ENCODE measurements at places on chromosomes 7 and 10.
A peak's percentile ranks its signal among the peaks of the same experiment; 100 is the strongest.

- no peak for DNase-seq
Measured at GRCh38 chr7:113270790-113271189, 152.4 kb upstream of the SMIM30 start.

GRCh38 chr10:106082865-106083264, 1081.6 kb downstream of the SORCS1 start:
- DNase-seq, result no peak

GRCh38 chr10:96843823-96844222, 11.7 kb downstream of the LCOR start:
- DNase-seq, result no peak

GRCh38 chr7:96045919-96046318, 273.6 kb downstream of the DYNC1I1 start:
- no peak for DNase-seq

GRCh38 chr7:5591278-5591874, 167.7 kb upstream of the TNRC18 start:
- no peak for DNase-seq

DNA sequence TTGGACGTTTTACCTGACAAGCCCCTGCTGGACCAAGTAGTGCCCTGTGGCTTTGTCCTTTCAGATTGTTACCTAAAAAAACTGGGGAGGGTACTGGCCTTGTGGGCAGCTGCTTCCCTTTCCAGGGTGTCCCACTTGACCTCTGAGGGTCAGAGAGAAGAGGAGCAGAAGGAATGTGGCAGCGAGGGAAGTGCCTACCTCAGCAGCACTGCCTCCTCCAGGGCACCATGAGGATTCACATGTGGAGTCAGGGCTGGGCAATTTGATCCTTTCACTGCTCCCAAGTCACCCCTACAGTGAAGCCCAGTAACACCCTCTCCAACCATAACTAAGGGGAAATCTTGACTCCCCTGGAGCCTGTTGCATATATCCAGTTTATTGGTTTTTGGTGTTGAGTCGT, 64.6 kb downstream of the ITGB1 start:
- no peak for DNase-seq

GRCh38 chr7:117308891-117309290, 14.0 kb downstream of the WNT2 start:
- no peak for DNase-seq

- no peak for DNase-seq
Measured at GRCh38 chr7:157855016-157855415, 518.2 kb downstream of the DNAJB6 start.

- DNase-seq, result no peak
Measured at GRCh38 chr10:25555865-25556264, 378.2 kb upstream of the MYO3A start.

- no peak for DNase-seq
Measured at GRCh38 chr10:101671453-101671852, 23.5 kb downstream of the FBXW4 start.

GRCh38 chr7:25026156-25026555, 46.2 kb upstream of the OSBPL3 start:
- DNase-seq, result no peak

GRCh38 chr7:738723-739454, 11.8 kb upstream of the PRKAR1B start:
- no peak for DNase-seq

GRCh38 chr7:141416650-141417270, 134.4 kb upstream of the AGK start:
- DNase-seq, result no peak

DNA sequence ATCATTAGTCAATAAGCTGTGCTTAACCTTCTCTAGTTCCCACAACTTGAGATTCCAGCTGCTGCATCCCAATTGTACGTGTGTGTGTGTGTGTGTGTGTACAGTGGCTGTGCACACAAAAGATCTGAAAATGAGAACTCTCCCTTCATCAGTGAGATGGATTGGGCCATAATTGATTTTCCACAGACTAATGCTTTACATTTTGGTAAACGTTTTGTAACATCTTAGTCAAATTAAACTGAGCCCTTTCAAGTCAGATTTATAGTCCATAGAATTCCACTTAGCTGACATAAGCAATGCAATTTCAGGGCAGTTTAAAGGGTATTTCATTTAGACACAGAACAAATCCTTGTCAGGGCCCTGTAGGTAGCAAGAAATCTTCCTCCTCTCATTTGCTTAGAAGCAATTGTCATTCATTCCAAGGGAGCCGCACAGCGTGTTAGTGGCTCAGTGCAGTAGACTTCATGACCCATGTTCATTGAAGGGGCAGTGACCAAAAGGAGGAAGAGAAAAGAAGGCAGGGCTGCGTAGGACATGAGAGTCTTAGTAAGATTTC, 1123.5 kb upstream of the AUTS2 start:
- DNase-seq, result no peak

DNA sequence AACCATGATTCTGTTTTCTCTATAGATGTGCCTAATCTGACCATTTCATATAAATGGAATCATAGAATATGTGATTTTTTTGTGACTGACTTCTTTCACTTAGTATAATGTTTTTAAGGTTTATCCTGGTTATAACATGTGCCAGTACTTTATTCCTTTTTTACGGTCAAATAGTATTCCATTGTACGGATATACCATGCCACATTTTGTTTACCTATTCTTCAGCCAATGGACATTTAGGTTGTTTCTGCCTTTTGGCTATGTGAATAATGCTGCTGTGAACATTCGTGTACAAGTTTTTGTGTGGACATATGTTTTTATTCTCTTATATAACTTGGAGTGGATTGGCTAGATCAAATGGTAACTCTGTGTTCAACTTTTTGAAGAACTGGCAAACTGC, 178.3 kb upstream of the TCF7L2 start:
- DNase-seq, result no peak

DNA sequence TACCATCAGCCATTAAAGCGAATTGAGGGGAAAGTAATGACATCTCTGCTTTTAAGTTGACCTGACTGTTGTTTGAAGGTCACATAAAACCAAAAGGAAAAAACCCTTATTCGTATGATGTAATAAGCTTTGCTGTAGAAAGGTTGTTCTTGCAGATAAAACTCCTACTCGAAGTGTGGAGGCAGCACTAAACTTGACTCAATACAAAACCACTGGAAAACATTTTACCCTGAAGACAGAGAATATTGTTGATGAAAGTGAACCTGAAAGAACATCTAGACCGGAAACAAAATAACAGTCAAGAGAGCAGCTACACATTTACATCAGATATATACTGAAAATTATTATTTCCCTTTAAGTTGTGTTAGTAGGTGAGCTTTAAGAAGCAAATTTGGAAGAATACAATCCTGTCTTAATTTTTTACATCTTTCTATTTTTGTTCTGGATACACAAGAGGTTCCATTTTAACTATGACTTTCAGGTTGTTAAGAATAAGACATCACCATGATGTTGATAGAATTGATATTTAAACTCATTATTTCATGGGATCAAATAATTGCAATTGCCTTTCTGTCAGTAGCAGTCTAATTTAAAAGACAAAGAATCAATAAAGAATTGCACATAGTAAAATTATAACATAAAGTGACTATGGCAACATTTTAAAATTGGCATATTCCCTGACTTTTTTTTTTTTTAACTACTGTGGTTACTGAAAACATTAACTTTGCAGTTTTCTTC, 6.4 kb downstream of the ETV1 start:
- no peak for DNase-seq

GRCh38 chr10:126663328-126663727, 7.2 kb downstream of the C10orf90 start:
- no peak for DNase-seq

- DNase-seq, result peak; percentile 26
Measured at GRCh38 chr10:72079356-72079755, 9.0 kb downstream of the SPOCK2 start.

DNA sequence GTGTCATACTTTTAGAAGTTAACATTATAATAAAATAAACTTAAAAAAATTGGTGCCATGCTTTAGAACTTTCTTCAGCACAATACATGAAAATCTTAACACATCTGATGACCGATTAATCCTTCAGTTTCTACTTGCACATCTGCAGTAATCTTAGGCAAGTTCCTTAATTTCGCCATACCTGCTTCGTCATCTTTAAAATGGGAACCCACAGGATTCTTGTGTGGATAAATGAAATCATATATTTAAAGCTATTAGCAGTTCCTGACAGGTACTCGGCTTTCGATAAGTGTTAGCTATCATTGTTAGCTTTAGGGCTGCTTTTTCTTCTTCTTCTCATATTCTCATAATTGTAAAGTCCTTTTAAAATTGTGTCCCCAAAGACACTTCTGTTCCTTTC, 907 bp upstream of the VPS50 start:
- no peak for DNase-seq

DNA sequence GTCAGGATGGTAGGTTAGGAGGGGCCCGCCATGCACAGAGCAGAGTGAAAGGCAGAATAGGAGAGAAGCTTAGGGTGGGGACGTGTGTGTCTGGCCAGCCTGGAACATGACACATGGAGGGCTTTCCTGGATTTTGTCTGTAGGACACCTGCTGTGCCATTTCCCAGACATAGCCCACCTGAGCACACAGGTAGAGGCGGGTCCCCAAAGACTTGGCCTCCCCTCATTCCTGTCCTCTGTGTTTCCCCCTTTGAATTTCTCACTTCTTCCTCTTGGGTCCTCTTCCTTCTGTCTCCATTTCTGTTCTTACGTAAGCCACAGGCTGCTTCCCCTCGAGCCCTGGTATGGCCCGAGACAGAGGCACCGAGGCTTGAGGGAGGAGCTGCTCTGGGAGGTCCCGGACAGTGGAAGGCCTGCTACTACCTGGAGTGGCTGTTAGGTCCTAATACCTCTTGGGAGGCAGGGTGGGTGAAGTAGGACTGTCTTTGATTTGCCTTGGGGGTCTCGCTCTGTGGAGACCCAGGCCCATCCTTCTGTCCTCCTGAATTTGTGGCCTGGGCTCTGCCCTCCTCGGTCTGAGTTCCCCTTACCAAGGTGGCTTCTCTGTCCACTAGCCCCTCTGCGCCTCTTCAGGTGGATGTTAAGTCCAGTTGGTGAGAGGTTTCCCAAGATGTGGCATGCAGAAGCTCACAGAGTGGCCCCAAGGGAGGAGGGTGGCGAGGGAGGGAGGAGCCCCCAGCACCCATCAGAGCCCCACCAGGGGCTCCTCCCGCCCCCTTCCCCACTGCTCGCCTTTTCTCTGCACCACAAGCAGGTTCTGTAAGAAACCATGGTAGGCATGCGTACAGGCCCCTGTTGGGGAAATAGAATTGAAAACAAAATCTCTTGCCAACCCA, 5.5 kb downstream of the ZNF775 start:
- no peak for DNase-seq

DNA sequence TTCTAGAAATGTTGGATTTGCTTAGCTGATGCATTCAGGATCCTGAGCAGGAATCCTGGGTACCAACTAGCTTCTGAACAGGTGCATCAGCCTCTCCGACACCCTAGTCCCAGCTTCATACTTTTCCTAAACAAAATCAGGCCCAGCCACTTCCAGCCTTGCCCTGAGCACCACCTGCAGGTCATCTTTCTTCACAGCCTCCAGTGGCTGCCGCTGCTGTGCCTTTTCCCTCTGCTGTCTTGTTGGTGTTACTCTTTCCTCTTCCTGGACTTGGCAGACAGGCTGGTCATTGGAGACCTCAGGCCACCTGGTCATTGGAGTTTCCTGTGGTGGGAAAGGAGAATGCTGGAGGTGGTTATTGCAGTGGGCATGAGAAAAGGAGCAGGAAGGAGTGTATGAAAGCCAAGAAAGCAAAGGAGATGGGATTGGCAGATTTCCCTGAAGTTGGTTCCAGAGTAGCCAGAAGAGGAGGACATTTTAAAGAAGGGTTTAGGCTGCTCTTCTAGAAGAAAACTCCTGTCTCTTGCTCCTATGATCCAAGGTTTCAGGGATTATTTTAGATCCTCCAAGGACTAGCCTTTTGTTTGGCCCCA, 48.2 kb upstream of the NFKB2 start:
- no peak for DNase-seq

- no peak for DNase-seq
Measured at GRCh38 chr7:122013065-122013464, 131.0 kb downstream of the AASS start.

DNA sequence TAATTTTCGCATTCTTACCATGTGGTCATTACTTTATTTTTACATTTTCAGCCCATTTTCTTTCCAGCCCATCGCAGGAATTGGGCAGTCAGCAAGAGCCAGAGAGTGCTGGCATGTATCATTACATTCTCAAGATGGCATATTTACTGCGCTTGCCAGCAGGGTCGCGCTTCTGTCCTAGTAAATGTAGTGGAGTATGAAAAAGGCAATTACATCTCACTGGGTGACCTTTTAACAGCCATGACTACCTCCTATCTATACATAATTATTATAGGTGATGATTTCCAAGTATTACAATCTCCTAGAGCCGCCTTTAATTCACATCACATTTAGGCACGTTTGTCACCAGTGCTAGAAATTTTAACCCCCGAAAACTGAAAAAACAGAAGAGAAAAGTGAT, 433.7 kb upstream of the MGMT start:
- DNase-seq, result no peak

DNA sequence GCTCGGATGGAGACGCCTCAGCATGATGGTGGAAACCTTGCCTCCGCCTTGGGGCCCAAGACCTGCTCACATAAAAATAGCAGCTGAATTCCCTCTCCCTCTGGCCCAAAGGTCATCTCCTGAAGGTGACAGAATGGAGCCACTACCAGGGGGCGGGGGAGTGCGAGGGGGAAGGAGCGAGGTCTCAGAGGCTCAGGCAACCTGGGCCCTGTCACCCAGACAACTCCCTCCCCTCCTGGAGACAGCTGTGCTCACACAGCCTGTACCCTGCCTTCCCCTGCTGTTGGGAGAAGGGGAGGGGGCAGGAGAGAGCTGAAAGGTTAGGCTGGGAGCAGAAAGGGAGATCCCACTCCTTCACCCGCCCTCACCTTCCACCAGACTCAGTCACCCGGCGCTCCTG, 173.0 kb upstream of the RHEB start:
- no peak for DNase-seq

DNA sequence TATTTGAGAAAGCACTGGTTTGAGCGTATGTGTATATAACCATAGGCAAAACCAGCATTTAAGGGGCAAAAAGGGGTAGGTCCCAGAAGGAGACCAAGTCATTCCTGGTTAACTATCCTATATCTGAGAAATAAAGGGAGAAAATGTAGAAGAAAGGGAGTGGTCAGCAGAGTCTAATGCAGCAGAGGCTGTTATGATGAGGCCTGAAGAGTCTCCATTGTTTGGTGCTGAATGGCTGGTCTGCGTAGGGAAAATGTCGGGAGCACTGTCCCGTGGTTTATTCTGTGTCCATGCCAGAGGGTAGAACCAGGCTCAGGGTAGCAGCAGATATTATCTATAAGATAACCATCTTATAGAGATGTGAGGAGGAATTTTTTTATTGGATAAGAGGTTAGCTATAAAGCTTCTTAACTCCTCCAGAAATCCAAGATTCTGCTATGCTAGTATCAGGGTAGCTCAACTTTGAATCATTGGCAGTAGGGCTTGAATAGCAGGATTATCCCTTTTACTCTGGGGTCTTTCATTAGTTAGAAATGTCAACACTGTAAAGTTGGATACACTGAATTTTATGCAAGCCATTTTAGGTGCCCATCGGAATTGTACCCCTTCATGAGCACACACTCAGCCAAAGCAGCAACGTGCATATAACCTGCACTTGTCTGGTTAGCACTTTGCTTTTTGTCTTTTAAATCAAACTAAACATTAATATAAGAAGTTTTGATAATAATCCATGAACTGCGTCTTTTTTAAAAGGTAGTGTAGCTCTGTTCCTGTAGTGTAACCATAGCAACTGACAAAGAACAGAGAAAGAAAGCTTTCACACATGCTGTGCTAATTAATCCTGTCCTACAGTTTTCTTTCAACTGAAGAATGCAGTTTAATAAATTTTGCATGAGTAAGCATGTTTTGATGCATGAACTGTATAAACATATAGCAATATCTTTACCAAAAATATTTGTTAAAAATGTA, 312.0 kb upstream of the FZD1 start:
- no peak for DNase-seq

- DNase-seq, result no peak
Measured at GRCh38 chr7:116455009-116455408, 44.5 kb upstream of the CAV2 start.

All from activated T-helper 1 cell treated with Interleukin-2 at 50 U/mL for 16 hours (primary cell).